WERI-Rb-1 (cell line): ENCODE measurements at places on chromosomes 7 and 10.

GRCh38 chr10:2900530-2900929 is 166.8 kb upstream of the PFKP start:
- DNase-seq, result no peak

GRCh38 chr10:124389613-124390361 is 28.9 kb downstream of the OAT start:
- DNase-seq, result no peak

DNA sequence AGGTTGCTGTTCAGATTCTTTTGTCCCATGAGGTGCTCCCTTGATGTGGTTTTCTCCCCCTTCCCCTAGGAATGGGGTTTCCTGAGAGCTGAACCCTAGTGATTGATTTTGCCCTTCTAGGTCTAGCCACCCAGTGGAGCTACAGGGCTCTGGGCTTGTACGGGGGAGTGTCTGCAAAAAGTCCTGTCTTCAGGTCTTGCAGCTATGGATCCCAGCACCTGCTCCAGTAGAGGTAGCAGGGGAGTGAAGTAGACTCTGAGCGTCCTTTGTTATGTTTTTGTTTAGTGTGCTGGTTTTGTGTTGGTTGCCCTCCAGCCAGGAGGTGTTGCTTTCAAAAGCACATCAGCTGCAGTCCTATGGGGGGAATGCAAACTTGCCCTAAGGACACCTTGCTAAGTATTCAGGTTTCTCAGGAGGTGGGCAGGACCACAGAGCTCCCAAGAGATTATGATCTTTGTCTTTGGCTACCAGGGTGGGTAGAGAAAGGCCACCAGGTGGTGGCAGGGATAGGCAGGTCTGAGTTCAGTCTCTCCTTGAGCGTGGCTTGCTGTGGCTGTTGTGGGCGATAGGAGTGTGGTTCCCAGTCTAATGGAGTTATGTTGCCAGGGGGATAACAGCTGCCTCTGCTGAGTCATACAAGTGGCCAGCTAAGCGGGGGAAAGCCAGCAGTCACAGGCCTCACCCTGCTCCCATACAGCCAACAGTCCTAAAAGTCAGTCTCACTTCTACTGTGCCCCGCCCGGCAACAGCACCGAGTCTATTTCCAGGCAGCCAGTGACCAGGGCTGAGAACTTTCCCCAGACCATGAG is 92.4 kb upstream of the JCAD start:
- DNase-seq, result no peak

GRCh38 chr10:22339761-22340328 is 5.5 kb upstream of the SPAG6 start:
- DNase-seq, result no peak

DNA sequence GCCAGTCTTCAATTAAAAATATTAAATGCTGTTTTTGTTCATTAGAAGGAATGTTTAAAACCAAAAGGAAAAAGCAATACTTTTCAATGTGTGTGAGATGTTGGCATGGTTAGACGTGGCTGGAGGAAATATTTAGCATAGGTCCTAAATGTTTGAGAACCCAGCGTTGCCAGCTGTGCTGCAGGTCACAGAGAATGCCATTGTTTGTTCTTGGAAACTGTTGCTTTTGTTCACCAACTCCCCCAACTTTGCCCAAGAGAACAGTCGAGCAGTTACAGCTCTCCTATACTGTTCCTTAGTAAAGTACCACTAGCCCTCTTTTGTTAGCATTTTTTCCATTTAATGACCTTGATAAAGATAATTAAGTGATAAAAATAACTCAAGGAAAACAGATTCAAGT is 44.5 kb upstream of the ELMO1 start:
- no peak for DNase-seq
